ENCODE measurements at places on chromosomes 16 and 17.

DNA sequence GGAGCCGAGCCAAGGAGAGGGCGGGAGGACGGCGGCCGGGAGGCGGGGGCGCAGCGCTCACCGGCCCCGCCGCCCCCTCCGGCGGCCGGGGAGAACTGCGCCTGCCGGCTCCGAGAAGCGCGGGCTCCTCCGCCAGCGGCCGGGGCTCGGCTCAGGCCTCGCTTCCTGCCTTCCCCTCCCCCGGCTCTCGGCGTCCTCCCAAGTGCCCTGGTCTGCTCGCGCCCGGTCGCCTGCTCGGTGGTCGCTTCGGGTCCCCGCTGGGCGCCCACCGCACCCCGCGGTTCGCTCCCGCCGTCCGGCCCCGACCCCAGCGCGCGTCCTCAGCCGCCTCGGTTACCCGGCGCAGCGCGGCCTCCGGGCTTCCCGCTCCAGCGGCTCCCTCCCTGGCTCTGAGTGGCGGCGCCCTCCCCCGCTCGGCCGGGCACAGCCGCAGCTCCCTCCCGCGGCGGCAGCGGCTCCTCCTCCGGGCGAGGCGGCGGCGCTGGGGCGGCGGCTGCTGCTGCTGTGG lies 313 bp downstream of the UBTF start:
- DNase-seq, result no peak

DNA sequence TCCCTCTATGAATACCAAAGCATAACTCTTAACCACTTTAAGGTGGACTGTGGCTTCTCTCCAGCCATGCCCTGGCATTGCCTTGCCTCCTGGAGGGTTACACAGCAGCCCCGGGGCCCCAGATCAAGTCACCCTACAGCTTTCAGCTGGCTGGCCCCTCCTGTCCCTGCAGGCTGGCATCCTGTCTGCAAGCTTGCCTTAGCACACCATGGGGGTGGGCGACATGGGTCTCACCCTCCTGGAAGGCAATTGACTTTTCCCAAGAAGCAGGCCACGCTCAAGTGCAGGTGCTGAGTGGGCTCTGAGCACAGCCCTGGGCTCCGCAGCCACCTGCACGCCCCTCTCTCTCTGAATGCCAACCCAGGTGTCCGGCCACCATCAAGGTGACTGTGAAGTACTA lies 25.8 kb upstream of the AKTIP start:
- no peak for DNase-seq

DNA sequence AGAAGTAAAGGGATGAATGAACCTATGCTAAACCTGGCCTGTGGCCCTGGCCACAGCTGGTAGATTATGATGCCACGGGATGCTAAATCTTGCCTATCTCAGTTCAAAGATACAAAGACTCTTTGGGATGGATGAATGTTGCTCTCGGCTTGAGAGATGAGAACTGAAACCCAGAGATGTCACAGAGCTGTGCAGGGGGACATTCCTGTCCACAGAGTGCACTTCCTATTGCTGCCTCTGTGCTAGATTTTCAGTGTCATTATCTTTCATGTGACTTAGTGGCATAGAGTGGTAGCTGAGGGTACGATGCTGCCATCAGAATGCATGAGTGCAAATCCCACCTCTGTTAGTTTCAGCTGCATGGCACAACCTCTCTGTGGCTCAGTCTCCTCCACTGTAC lies 2.3 kb upstream of the MT1M start:
- DNase-seq, result no peak

GRCh38 chr16:89369266-89369895 lies 121.0 kb downstream of the ANKRD11 start:
- no peak for DNase-seq

DNA sequence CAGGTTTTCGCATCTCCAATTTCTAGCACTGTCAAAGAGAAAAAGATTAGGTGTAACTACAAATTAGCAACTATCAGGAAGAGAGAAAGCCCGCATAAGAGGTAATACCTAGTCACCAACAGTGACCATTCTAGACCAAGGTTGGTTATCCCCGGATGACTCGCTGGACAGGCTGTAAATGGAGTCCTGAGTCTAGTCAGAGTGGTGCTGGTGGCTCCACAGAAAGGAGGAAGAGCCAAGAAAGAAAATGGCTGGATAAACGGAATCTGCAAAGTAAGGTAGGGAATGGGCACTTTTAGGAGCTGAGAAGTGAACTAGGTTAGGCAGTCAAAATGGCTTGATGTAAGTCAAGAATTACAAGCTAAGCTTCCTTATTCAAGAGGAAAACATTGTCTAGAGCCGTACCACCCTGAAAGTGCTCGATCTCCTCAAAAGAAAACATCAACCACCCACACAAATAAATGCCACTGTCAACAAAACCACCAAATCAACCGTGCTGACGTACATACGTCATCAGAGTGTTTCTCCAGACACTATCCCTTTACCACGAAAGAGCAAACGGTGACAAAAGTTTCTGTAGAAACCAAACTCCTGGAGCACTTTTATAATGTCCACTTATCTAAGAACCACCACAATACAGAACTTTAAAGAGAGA lies 2.2 kb downstream of the GSPT1 start:
- no peak for DNase-seq

GRCh38 chr17:32120716-32121115 lies 21.6 kb upstream of the RHOT1 start:
- no peak for DNase-seq

DNA sequence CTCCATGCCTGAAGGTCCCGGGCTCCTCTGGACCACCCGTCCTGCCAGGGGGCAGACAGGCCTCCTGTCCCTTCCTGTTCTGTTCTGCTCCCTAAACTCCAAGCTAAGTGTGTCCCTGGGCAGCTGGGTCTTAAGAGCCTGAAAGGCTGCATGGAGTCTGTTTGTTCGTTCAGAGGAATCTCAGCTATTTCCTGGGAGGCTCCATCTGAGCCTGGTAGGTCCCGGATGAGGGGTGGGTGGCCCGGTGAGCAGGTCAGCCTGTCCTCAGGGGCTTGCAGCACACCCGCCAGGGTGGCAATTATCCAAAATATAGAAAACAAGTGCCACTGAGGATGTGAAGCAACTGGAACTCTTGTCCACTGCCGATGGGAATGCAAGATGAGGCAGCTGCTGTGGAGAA lies 12.6 kb downstream of the ACTG1 start:
- no peak for DNase-seq

DNA sequence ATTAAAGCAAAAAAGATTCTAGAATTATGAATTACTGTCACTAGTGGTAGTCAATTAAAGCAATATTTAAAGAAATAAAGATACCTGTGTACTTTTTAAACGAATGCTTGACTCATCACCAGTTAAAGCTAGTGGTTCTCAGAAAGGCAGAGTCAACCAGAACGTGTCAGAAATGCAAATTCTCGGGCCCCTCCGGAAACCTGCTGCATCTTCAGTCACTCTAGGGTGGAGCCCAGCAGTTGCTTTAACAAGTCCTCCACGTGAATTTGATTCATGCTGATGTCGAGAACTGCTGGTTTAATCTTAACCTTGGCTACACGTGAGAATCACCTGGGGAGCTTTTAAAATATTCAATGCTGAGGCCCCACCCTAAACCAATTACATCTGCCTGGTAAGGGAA lies 169.8 kb upstream of the SDK2 start:
- no peak for DNase-seq

- DNase-seq, result no peak
These were observed 13.1 kb downstream of the SPATA33 start for GRCh38 chr16:89670496-89671431.

DNA sequence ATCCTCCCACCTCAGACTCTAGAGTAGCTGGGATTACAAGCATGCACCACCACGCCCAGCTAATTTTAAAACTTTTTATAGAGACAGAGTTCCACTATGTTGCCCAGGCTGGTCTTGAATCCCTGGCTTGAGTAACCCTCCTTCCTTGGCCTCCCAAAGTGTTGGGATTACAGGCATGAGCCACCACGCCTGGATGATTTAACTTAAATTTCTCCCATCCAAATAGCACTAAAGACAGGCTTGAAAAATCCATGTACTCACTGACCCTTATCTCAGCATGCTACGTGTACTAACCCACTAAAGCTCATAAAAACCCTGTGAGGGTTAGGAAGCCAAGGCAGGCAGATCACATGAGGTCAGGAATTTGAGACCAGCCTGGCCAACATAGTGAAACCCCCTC lies 4.6 kb downstream of the SLC5A10 start:
- DNase-seq, result no peak

- no peak for DNase-seq
These were observed 184.6 kb upstream of the C17orf78 start for GRCh38 chr17:37191219-37191618.

DNA sequence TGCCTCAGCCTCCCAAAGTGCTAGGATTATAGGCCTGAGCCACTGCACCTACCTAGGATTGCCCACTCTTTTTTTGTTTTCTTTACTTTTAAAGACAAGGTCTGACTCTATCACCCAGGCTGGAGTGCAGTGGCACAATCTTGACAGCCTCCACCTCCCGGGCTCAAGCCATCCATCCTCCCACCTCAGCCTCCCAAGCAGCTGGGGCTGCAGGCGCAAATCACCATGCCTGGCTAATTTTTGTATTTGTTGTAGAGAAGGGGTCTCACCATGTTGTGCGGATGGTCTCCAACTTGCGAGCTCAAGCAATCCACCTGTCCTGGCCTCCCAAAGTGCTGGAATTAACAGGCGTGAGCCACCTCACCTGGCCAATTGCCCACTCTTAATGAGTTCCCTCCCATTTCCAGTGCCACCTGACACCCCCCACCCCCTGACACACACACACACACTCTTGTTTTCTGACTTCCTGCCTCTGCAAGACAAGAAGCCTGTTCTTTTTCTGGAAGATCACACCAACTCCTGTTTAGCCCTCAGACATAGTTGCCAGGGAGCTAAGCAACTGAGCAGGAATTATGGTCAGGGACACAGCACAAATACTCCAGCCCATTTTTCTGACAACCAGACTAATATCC lies 2.6 kb downstream of the OVCA2 start:
- DNase-seq, result no peak

All from cortex of kidney (tissue), 1 donor.